ENCODE measurements at places on chromosomes 1 and 21.

DNA sequence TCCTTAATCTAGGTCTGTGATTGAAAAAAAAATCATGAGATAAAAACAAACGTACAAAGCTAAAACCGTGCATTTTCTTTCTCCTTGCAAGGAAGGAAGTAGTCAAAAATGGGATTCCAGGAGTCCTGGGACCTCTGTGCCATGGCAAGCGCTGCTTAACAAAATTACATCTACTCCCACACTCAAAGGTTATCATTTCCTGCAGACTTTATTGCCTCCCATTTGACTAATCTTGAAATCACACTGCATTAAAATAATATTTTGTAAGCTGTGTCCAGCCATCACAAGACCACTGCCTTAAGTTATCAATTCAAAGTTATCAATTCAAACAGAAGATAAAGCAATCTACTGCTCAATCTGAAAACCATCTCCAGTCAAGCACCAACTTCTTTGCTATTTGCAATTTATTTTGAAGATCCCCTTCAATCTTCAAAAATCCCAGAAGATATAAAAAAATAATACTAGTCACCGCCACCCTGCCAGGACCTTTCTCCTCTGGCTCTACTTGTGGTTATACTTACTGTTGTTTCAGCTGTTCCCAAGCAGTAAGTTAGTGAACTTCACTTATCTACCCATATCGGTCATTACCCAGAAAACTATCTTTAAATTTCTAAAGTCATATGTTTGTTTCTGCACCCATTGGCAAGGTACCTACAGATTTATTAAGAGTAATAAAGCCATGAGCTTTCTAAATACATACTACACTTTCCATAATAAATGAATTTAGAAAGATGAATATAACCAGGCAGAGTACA lies 38.1 kb upstream of the RAP1GAP start:
- DNase-seq = no peak

GRCh38 chr1:245704341-245704740 lies 549.6 kb downstream of the KIF26B start:
- DNase-seq = no peak

DNA sequence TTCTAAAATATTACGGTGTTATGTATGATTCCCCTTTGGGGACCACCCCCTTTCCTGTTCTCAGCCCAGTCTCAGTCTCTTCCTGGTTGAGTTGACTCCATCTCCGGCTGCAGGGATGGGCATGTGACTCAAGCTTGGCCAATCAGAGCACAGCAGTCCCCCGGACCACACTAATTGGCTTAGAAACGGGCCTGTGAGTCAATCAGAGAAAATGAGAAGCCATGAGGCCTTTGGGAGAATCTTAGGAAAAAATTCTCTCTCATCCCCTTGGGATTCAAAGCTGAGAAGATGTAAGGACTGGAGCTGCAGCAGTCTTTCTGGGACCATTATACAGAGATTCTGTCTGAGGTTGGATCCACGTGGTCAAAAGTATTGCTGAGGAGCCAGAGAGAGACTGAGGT lies 10.7 kb upstream of the FHAD1 start:
- no peak for DNase-seq

DNA sequence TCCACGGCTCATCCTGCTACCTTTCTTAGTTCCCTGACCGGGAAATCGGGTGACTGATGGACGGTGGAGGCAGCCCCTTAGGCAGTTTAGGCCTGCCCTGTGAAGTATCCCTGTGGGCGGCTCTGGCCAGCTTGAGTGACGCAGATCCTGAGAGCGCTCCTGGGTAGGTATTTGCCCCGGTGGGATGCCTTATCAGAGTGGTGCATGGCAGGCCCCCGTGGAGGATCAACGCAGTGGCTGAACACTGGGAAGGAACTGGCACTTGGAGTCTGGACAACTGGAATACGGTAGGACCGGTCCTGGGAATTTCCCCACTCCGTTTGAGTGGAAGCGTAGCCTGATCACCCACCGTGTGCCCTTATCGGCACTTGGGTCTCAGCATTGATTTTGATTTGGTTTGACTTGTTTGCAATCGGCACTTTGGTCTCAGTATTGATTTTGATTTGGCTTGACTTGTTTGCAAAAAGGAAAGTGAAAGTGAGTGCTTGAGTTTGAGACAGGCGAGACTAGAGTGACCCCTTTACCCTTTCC lies 15.2 kb downstream of the PLA2G2F start:
- no peak for DNase-seq

GRCh38 chr1:96538883-96539282 lies 182.7 kb upstream of the PTBP2 start:
- DNase-seq = no peak

DNA sequence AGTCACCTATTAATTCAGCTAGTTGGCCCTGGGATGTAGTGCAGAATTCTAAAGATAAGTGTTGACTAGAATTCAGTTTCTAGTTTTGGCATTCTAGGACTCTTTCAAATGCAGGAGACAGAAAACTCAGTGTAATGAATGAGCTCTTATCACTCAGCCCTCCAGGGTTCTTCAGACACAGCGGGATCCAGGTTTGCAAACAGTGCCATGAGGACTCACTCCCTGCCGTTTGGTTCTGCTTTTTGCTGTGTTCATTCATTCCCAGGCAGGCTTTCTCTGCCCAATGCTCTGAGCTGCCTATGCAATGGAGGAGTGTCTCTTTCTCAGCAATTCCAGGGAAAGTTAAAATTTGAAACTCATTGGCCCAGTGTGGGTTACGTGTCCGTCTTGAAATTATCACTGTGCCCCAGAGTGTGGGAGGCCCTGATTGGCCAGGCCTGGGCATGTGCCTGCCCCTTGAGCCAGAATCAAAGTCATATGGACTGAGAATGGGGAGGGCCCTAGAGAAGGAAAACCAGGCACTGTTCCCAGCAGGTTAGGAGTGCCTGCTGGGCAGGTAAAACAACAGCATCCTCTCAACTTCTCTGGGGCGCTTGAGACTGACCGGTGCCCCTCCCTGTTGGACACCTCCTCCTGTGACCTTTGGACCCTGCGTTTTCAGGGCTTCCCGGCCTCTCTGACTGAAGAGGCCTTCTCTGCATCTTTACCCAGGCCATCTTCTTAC lies 43.4 kb downstream of the TMEM51 start:
- peak; percentile 79 for DNase-seq

DNA sequence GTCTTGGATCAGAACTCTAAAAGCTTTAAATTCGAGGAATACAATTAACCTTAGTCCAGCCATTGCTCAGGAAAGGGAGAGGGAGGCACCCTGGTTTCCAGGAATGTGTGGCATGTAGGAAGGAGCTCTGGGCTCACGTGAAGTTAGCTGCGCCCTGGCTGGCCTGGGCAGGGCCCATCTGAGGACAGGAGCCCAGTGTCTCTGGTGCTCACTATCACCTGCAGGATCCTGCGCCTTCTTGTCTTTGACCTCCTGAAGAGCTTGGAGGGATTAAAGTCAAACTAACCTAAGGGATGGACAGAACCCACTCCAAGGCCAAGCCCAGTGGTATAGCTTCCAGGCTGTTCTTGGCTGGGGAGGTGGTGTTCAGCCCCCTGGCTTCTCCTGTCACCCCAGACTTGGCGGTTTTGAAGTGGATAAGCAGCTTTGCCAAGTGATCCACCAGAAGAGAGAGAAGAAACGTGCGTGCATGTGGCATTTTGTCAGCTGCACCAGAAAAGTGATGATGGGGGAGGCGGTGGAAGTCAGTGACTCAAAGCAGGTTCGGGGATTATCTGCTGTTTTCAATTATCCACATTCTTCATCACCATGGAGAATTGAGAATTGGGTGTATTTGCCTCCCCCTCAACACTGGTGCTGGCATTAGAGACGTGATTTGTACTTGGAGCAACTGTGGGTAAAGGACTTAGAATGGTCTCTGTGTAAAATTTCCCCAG lies 11.9 kb upstream of the KCNN3 start:
- no peak for DNase-seq

DNA sequence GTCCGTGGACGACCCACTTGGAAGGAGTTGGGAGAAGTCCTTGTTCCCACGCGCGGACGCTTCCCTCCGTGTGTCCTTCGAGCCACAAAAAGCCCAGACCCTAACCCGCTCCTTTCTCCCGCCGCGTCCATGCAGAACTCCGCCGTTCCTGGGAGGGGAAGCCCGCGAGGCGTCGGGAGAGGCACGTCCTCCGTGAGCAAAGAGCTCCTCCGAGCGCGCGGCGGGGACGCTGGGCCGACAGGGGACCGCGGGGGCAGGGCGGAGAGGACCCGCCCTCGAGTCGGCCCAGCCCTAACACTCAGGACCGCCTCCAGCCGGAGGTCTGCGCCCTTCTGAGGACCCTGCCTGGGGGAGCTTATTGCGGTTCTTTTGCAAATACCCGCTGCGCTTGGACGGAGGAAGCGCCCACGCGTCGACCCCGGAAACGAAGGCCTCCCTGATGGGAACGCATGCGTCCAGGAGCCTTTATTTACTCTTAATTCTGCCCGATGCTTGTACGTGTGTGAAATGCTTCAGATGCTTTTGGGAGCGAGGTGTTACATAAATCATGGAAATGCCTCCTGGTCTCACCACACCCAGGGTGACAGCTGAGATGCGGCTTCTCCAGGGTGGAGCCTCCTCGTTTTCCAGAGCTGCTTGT lies 32.4 kb downstream of the PRMT2 start:
- DNase-seq = peak; percentile 63

DNA sequence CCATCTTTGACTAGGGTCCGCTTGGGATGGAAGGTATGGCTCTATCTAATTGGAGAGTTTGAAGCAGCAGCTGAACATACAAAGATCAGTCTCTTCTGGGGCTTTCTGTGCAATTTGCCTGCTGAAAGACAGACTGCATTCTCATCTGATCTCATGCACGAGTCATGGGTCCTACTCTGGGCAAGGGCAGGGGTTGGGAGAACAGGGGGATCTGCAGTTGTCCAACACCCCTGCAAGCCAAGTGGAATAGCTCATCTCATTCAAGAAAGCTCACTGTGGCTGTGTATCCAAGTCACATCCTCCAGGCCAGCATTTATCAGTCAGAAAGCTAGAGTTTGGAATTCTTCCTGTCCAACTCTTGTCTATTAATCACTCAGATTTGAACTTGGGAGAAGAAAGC lies 177.2 kb upstream of the C8B start:
- DNase-seq = no peak

DNA sequence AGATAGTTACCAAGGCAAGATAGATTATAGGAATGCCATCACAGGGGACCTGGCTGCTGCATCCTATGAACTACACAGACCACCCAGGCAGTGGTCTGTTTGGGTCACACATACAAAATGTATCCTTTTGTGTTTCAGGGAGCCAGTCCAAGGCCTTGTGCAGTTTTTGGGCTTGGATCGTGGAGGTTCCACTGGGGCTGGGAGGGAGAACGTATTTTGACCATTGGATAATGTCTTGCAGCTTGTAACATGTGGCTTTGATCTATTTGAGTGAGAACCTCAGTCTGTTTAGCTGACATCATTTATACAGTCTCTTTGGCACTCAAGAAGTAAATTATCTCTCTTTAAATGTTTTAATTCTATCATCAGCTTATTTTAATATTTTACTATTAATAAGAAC lies 147.3 kb downstream of the DUSP10 start:
- DNase-seq = no peak

- no peak for DNase-seq
Measured at GRCh38 chr1:24344090-24344742, 25.1 kb downstream of the GRHL3 start.

- no peak for DNase-seq
Measured at GRCh38 chr21:41170859-41171609, 3.1 kb downstream of the BACE2 start.

- DNase-seq = no peak
Measured at GRCh38 chr1:226978432-226979114, 38.5 kb downstream of the COQ8A start.

DNA sequence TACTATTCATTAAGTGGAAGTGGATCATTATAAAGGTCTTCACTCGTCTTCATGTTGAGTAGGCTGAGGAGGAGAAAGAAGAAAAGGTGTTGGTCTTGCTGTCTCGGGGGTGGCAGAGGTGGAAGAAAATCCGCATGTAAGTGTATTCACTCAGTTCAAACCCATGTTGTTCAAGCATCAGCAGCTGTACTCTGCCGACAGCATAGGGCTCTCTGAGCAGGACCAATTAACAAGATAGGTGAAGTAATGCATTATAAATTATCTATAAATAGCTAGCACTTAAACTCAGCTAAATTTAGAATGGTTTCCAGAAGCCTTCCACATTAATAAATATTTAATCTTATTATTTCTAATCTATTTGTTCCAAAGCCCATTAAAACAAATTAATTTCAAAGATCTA lies 116.8 kb downstream of the RGS2 start:
- no peak for DNase-seq

GRCh38 chr1:41023279-41023990 lies 1.9 kb upstream of the SLFNL1 start:
- DNase-seq = no peak

- DNase-seq = no peak
Measured at GRCh38 chr1:24964811-24965570, 34.9 kb upstream of the RUNX3 start.

DNA sequence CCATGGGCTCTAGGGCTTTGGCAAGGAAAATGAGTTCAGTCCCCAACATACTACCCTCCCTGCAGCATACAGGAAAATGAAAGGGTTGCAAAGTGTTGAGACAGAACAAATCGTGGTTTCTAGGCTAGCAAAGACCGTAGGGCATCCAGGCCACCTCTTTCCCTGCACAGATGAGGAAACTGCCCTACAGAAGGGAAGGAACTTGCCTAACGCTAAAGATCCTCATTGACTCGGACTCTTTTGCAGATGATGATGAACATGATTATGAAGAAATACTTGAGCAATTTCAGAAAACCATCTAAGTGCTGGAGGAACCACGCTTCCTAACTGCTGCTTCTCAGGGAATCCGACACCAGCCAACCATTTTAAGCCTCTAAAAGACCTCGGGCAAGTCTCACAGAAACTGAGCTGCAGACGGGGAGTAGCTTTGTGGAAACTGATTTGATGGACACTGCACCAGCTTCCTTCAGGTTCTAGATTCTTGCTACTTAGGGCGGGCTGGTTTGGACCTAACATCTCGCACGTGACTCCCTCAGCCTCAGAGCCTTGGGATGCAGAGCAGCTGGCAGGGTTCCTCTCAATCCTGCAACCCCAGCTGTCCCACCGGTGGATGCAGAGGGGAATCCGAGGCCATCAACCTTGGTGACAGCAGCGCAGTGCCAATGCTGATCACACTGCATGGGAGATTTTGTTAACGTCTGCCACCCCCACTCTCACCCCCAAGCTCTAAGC lies 13.4 kb downstream of the THEMIS2 start:
- no peak for DNase-seq

- no peak for DNase-seq
Measured at GRCh38 chr1:36835696-36836095, 198.6 kb downstream of the GRIK3 start.

DNA sequence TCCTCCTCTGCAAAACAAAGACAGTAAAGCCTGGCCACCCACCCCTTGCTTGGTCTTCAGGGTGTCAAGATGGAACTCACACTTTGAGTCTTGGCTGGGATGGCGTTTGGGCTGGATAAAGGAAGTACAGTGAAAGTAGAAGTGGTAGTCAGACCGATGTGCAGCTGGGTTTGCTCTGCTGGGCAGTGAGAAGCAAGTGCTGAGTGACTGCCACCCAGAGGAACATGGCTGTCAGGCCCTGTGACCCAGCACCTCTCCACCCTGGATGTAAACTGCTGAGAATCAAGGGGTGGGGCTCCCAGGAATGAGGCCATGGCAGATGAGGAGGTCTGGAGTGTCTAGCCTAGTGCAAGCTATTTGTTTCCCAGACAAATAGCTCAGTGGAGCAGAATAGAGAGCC lies 51.2 kb downstream of the POFUT2 start:
- DNase-seq = no peak

- peak; percentile 87 for DNase-seq
Measured at GRCh38 chr1:54944610-54945392, 35.6 kb upstream of the TMEM61 start.

Data from NCI-H146 (cell line).